ENCODE measurements at places on chromosomes 3 and 15.

DNA sequence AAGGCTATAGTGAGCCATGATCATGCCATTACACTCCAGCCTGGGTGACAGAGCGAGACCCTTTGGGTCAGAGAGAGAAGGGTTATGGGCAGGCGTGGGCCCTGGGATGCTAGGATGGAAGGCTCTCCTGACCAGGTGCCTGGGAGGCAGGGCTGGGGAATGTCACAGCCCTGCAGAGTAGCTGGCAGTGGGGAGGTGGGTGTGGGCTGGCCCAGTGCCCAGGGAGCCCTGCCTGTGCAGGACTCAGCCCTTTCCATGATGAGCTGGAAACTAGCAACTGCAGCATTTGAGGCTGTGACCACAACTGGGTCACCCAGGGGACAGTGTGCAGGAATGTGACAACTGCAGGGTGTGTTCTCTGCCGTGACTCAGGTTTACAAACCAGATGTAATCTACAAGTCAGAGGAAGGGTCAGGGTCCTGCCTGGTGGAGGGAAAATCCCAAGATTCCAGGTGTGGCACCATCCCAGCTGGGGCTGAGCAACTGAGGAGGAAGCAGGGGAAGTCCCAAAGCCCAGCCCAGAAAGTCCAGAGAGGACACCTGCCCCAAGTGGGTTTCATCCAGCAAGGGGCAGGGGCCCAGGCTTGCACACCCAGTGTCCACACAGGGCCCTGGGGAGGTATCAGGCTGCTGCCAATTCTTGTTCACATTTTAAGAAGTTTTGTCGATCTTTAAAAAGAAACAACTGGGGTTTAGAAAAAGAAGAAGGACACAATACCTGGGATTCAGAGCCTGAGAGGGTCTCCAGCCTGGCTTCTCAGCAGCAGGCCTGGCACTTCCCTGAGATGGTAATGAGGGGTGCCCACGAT is 45.5 kb downstream of the SLC28A1 start:
- DNase-seq = no peak

- no peak for DNase-seq
Observed at GRCh38 chr3:184357248-184358123, 3.9 kb downstream of the CLCN2 start.

- no peak for DNase-seq
Observed at GRCh38 chr3:131236421-131236820, 145.2 kb upstream of the NUDT16 start.

- DNase-seq = no peak
Observed at GRCh38 chr3:147934451-147935180, 525.5 kb downstream of the ZIC1 start.
